ENCODE measurements at places on chromosomes 13 and 19.

DNA sequence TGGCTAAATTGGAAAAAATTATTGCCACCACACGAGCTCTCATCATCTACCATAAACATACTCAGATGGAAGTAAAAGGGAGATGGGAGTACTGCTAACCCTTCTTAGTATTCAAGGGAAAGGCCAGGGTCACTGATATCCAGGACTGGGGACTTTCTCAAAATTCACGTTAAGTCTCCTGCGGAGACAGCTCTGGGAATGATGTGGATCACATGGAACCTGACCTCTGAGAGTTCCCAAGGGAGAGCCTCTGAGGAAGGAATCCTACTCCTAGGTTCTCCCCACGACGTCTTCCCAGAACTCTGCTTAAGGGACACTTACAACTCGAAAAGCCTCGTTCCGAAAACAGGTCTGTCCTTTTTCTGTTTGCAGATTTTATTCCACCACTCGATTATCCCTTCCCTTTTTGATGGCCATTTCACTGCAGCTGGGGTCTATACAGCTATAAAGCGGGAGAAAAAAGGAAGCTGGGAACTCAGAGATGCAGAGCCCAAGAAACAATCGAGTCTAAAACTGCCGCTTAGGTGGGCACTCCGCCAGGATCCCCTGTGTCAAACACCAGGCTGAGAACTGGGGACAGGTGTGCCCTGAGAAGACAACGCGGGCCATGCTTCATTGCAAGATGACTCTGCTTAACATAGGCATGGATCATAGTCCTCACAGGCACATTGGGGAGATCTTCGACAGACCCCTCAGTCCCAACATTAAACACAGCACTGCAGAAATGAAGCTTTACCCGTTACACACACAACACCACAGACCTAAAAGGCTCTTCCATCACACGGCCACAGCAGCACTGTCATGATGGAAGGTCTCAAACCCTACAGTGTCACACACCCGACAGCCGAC is 823 bp upstream of the ZNF567 start:
- no peak for DNase-seq

- DNase-seq, result no peak
Observed at GRCh38 chr13:88153353-88153752, 482.2 kb downstream of the SLITRK5 start.

- no peak for DNase-seq
Observed at GRCh38 chr13:114126789-114127472, 5.5 kb downstream of the RASA3 start.

- DNase-seq, result no peak
Observed at GRCh38 chr13:52686376-52686775, 33.7 kb downstream of the SUGT1 start.

- no peak for DNase-seq
Observed at GRCh38 chr13:97069050-97069815, 75.0 kb upstream of the OXGR1 start.
